Dermis blood vessel endothelial cell (primary cell): ENCODE measurements at places on chromosomes 7 and 10. TPM values are rescaled to one million over a fixed set of nuclear protein-coding genes. Genes with fewer than 3 reads are reported as not detected.

DNA sequence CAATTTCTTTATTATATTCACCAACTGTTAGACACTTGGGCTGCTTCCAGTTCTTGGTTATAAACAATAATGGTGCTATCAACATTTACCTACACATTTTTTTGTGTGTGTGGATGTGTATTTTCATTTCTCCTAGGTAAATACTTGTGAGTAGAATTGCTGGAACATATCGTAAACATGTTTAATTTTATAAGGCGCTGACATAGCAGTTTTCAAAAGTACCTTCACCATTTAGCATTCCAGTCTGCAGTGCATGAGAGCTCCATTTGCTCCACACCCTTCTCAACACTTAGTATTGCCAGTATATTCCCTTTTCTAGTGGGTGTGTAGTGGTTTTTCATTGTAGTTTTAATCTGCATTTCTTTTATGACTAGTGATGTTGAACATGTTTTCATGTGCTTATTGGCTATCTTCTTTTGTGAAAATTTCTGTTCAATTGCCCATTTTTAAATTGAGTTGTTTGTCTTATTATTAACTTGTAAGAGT lies 59.6 kb upstream of the FAM204A start:
- no peak for DNase-seq

DNA sequence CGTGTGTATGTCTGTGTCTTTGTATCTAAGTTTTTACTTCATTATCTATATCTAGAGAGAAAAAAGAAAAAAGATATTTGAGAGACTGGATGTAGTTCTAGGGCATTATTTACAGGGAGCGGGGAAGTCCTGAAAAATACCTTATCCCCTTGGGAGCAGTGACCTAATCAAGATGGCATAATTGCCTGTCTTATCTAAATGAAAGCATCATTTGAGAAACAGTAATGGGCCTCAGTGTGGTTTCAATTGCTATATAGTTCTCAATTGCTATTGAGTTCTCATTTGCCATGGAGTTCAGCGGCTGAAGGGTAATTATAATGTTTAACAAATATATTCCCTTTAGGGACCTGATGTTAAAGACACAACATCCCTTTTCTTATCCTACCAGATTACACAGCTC lies 216.5 kb downstream of the PLXNA4 start:
- DNase-seq = no peak

DNA sequence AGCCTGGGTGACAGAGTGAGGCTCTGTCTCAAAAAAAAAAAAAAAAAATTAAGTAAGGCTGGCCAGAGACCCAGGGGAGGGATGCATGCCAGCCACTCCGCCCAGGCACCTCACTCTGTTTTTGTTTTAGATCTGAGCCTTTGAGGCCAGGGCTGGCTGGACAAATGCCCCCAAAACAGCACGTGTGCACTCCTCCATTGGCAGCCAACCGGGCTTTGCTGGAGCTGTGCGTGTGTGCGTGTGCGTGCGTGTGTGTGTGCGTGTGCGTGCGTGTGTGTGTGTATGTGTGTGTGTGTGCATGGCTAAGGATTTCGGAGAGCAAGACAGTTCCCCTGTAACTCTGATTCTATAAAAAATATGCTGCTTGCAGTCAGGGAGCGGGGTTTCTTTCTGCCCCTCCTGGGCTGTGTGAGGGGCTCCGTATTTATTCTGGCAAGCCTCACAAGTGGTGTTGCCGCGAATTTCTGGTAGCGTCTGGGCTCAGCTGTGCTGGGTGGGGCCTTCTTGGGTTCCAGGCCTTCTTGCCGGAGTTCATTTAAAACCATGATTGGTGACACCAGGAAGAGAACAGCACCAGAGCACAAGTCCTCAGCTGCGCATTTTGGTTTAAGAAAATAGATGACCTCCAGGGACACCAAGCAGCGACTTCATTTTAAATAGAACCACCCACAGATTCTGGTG lies 28.1 kb upstream of the UNCX start:
- no peak for DNase-seq

DNA sequence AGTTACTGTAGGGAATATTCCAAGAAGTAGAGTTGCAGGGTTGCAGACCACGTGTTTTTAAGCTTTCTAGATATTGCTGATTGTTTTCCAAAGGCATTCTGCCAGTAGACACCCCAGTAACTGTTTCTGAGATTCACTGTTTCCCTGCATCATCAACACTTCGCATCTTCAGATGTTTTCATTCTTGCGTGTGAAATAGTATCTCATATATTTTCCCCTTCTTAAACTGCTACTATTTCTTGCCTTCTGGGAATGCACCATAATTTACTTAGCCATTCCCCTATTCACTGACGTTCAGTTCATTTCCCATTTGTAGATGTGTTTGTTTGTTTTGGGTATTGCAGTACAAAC lies 30.7 kb downstream of the ALOX5 start:
- no peak for DNase-seq

The ZDHHC4 gene
- 37.1 and 49.2 TPM in 2 replicates for total RNA-seq

DNA sequence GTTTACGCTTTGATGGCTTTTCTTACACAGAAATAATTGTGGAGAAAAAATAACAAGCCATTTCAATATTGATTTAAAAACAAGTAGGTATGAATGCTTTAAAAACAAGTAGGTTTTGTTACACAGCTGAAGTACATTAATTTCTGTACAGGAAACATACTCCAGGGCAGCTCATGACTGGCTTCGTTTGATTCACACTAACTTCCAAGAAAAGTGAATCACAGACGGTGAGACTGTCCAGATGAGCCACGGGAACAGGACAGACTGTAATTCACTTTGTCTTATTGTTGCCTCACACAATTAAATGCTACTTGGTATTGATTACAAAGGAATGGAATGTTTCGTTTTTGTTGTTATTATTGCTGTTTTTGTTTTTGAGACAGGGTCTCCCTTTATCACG lies 26.6 kb upstream of the SNX10 start:
- DNase-seq = no peak

The DGKB gene
- not detected in 2 replicates for total RNA-seq

The ELN gene
- total RNA-seq = 4.4 and 5.4 TPM in 2 replicates

- no peak for DNase-seq
Measured at GRCh38 chr7:100781255-100781654, 46.1 kb downstream of the EPHB4 start.

DNA sequence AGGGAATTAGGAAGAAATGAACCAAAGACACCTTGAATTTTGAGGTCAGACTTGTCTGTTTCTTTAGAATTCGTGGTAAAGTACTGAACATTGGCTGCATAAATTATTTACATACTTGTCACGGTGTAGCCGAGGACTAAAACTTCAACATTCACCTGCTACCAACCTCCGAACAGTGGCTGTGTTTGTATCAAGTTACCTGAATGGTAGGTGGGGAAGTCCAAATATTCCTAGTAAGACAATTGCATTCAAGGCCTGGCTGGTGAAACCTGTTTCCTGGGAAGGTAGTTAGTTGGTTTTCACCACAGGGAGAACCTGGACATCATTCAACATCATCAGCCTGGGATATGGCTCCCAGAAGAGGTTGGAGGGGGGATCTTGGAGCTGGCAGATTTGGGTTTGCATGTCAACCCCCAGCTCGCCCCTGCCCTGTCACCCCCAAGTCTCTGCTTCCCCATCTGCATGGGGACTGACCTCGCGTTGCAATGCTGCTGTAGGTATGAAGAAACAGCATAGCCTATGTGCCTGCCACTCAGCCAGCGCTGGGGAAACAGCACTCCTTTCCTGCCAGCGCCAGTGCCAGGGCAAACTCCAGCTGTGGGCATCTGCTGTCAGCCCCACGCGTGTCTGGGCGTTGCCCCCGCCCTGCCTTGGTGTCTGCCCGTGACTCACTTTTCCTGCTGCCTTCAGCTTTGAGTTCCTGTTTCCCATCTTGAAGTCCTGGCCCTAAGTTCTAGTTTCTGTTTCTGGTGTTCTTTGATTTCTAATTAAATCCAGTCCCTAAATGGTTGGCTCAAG lies 12.7 kb upstream of the LARP4B start:
- DNase-seq = peak; percentile 85

The MINDY4 gene
- total RNA-seq = 2.7 and 6.1 TPM in 2 replicates

DNA sequence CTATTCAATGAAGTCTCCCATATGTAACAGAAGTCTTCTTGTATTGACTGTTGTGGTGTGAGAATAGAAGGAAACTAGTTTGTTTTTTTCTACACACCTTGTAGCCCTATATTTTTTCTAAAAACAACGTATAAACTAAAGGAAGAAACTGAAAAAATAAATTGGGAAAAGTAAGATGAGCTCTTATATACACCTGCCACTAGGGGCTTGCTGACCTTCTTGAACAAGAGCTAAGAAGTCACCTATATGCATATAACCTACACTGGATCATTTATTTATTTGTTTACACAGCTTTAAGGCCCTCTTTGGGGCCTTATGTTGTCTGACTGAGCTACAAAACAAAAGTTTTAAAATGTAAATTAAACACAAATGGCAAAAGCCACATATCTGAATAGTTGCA lies 383.0 kb downstream of the HPSE2 start:
- no peak for DNase-seq

GRCh38 chr10:116084161-116084560 lies 188.8 kb downstream of the GFRA1 start:
- DNase-seq = no peak

The NKX1-2 gene
- total RNA-seq = not detected in 2 replicates

- no peak for DNase-seq
Measured at GRCh38 chr7:128396357-128396756, 13.4 kb downstream of the IMPDH1 start.

DNA sequence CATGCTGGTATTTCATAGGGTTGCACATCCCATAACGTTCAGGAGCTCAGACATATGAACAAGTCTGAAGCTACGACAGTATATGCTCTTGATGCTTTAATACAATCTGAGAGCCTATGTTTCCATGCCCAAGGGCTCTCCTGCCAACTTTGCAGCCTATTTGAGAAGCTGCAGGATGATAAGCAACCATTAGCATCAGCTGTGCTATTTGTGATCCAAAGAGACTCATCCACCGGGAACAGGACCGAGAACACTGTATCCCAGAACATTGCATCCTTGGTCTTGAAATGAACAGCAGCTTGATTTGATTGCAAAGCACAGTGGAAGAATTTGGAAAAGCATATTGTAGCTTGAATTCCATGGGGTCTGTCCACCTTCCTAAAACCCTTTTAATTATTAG lies 156.2 kb upstream of the PTER start:
- no peak for DNase-seq

DNA sequence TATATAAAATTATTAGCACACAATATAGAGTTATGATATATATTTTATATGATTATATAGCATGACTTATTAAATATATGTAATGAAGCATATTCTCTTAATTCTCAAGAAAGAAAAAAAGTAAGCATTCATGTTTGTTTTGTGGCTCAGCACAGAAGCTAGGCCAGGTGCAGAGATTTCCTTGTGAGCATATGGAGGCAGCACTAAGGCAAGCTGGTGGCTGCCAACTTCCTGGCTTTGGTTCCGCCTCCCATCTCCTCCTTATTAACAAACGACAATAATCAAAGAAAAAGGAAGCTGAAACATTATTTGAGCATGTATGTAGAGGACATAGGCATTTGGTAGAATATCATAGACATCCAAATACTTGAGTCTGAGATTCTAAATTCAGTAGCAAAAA lies 130.3 kb downstream of the ST7 start:
- DNase-seq = peak; percentile 21

The LDB3 gene
- total RNA-seq = not detected in 2 replicates

- DNase-seq = no peak
Measured at GRCh38 chr10:53256623-53257022, 484.0 kb upstream of the MBL2 start.

DNA sequence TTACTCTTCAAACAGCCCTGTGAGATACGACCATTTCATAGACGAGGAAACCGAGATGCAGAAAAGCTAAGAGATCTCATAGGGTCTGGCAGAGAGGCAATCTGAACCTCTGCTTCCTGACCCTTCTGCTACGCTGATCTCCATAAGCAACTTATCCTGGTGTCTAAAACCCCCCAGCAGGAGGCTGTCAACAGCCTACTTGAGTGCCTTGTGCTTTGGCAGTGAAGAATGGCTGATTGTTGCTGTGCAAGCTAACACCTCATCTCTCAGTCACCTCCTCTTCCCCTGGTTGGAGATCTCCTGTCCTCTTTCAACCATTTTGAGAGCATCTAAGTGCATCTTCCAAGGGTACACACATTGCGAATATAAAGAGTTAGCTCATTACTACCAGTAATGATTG lies 86.2 kb downstream of the AOAH start:
- no peak for DNase-seq

GRCh38 chr10:90227217-90227656 lies 525.8 kb downstream of the KIF20B start:
- peak; percentile 72 for DNase-seq

DNA sequence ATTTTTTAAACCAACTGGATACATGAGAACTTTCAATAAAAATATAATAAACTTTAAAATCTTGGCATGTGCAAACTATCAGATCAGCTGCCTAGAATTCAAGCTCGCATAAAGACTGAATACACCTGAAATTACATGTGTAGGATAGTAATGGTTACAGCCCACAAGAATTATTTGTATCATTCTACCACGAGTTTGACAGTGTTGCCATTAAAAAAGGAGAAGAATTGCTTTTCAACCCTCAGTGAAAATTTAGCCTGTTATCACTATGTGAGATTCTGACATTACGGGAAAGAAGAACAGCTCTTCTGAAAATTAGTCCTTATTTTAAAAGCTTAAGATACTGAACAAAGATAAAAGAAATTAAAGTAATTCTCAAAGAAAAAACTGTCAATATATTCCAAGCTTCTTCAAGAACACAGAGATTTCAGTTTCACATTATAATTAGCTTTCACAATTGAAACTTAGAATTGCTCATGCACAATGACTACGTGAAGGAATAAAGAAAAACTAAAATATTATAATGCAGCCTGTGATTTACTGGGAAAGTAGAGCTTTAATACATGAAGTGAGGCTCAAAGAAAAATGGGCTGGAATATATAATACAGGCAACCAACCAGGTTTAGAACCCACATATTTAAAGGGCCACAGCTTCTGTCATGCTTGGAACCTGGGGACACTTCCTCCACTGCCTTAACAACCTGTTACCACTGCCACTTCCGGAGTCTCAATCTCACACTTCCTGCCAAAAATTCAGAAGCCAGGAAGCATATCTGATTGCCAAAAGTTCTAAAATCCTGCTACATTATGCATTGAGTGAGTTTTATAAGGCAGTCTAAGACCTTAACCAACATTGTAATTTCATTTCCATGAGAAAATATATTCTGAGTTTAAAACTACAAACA lies 23.2 kb downstream of the TPK1 start:
- DNase-seq = peak; percentile 38

GRCh38 chr7:30702200-30702599 lies 19.9 kb upstream of the CRHR2 start:
- no peak for DNase-seq

GRCh38 chr7:127581716-127582115 lies 3.7 kb downstream of the GCC1 start:
- DNase-seq = no peak

The CRPPA gene
- total RNA-seq = 1.9 and 2.0 TPM in 2 replicates

DNA sequence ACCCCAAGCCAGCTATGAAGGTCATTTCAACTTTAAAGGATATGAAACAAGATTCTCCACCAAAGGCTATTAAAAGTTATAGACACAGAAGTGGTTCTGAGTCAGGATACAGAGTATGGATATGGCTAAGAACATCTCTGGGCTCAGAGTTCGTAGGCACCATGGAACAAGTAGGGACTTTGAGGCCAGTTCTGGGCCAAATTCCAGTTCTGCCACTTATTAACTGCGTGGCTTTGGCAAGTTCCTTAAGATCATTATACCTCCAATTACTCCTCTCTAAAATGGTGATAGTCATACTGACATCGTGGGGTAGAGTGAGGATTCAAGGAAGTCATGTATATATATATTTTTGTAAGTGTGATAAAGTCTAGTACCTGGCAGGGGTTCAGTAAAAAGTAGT lies 105.8 kb upstream of the NFE2L3 start:
- no peak for DNase-seq
